Activated naive CD8-positive, alpha-beta T cell treated with anti-CD3 and anti-CD28 coated beads, Interleukin-2, amount 50 U/mL, for 16 hours (primary cell): ENCODE measurements at places on chromosomes 7 and 10.

- DNase-seq = no peak
These were observed 11.1 kb upstream of the TARP start for GRCh38 chr7:38284553-38284952.

GRCh38 chr7:140029072-140029471, 33.7 kb downstream of the PARP12 start:
- no peak for DNase-seq

DNA sequence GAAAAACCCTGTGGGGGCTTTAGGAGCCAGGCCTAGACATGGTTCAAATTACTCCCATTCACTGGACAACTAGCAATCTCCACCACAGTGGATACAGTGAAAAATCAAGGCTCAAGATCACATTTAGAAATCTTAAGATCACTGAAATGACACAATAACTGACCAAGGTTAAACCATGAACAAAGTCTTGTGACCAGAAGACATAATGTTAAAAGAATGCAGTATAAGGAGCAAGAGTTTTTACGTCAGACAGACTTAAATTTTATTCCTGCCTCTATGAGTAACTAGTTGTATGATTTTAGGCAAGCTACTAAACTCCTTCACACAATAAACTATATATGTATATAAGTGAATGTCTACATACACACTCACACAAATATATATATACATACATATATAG, 68.5 kb downstream of the MICU1 start:
- DNase-seq = no peak

DNA sequence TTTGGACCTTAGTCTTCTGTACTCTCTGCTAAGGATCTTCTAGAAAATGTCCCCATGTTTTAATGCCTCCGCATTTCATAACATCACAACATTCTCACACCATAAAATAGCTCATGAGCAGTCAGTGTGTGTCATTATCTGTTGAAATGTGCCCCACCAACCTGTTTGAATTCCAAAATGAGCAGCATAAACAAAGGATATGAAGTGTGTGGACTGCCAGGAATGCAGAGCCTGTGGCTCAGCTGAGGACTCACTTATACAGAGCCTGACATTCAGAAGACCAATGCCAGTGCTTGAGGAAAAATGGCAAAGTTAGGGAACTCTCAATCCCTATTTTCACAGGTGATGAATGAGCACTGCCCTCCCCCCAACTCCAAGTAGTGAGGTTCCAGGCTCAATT, 621.4 kb downstream of the POM121L12 start:
- no peak for DNase-seq

DNA sequence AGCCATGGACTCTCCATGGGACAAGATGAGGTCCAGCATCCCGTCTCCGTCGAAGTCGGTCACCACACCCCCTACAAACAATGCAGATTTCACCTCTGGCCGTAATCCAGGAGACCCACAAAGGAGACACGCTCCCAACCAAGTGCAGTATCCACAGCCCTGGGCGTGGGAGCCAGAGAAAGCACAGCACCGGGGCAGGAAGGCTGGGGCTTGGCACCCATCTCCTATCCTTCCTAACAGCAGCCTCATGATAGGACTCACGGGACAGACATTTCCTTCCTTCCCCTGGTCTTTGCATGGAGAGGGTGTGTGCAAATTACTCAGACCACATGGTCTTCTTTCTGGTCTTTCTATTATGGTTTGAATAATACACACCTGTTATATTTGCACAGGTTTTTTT, 46.3 kb downstream of the GOLGA7B start:
- no peak for DNase-seq

- DNase-seq = no peak
These were observed 427.2 kb upstream of the KLF6 start for GRCh38 chr10:4212111-4212630.

GRCh38 chr10:5040010-5040673, 36.5 kb upstream of the AKR1C2 start:
- DNase-seq = no peak

DNA sequence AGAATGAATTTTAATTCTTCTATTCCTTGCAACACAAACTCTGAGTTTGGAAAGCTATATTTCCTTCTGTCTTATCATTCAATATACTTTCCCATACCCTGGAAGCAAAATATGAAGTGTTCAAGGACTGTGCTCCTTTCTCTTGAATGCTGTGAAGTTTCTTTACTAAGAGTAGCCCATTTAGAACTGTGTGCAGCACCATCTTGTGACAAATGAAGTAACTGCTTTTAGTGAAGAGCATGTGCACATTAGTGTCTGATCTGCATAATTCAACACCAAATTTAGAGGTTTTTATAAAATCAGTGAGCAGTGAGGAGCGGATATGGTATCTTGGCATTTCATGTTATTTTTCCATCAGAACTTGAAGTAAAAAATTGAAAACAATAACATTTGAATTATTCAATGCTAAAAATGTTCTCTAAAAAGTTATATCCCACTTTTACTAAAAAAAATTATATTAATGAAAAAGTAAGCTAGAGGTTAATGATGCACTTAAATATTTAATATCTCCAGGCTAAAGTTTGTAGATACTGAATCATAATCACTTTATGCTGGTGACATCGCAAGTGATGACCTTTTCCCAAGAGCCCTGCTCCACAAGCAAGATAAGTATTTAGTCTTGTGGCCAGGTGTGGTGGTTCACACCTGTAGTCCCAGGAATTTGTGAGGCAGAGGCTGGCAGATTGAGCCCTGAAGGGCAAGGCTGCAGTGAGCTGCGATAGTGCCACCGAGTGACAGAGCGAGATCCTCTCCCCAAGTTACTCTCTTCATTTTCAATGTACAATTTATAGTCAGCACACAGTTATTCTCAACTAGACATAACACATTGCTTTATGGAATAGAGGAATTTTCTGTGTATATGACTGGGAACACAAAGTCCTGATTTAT, 108.8 kb upstream of the PCLO start:
- DNase-seq = no peak

DNA sequence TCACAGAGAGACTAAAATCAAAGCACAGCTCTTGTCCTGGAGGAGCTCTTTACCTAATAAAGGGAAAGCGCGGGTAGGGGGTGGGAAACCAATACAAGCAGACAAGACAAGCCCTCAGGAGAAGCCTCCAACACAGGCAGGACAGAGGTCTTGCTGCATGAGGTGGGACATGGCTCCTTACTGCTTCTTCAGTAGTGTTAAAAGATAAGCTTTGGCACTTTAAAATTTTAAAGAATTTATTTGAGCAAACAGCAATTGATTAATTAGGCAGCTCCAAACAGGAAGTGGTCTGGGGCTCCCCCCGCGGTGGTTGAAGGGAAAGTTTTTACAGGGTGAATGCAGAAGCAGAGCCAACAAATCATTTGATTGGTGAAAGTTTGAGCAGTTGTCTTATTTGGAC, 50.3 kb upstream of the MACC1 start:
- DNase-seq = no peak

DNA sequence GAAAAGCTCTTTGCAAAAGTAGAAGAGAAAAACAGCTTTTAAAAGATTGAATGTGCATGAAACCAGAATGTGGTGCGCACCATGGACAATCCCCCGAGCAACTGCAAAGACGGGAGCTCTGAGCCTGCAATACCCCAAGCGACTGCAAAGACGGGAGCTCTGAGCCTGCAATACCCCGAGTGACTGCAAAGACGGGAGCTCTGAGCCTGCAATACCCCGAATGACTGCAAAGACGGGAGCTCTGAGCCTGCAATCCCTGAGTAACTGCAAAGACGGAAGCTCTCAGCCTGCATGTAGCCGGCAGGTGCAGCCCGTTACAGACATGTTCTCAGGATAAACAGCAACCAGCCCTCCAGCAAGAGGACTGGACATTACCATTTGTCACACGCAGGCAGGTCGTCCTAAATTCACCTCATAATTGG, 6.2 kb downstream of the ZNF775 start:
- DNase-seq = no peak

DNA sequence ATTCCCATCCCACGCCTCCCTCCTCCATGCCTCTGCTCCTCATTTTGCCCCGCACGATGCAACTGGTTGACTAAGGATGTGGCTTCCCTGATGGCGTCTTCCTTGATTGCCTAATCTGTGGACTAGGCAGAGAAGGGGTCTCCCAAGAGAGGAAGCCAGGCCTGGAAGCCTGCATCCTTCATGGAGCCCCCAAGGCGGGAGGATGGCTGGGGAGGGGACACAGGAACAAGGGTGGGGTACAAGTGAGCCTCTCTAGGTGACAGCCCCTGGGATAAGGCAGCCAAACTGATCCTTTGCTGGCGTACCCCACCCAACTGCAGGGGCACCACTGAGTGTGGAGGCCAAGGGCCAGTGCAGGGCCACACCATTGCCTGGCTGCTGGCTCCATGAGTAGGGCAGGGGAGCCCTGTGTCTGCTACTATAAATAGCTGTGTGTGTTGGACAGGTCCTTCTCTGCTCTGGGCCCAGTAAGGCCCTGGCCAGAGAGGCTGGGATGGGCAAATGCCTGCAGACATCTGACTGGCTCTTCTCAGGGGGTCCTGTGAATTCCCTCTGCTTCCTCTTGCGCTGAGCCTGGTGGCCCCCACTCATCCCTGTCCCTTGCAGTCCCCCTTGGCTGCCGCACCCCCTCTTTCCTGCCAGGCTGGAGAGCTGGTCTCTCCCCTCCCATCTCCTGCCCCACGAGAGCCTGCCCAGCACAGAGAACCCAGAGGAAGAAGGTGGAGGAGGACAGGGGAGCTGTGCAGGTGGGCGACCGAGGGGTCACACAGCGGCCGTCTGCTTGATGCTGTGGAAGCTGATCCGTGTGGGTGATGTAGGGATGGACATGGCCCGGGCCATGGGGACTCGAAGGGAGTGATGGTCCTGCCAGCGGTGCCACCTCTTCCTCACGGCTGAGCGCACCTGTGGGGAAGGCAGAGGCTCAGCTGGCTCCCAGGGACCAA, 29.3 kb downstream of the CRHR2 start:
- no peak for DNase-seq

DNA sequence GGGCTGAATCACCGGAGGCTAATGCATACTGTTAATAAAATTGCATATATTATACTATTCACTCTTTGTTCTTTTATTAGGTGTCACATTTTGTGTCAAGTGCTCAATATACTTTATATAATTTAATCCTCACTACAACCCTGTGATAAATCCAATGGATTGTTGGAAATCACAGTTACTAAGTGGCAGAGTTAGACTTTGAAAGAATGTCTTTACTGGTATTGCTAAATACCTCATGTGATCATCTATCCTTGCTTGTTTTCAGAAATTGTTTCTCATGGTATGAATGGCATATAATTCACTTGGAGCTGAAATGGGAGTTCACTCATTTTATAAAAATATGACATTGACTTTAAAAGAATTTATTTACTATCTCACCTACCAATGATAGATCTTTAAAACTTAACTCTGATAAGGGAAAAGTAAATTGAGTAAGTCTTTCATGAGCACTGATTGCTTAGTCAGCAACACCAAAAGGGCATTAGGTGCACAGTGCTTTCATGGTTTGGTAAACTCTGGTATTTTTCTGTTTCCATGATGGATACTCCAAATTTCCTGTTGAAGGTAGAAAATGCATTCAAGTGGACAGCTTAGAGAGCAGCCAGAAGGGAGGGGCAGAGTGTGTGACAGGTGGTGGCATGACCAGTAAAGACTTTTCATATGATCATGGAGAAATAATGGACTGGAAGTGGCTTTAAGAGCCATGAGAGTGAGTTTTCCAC, 22.6 kb downstream of the ENKUR start:
- no peak for DNase-seq

- no peak for DNase-seq
These were observed 6.0 kb downstream of the RBP3 start for GRCh38 chr10:47354165-47354564.

DNA sequence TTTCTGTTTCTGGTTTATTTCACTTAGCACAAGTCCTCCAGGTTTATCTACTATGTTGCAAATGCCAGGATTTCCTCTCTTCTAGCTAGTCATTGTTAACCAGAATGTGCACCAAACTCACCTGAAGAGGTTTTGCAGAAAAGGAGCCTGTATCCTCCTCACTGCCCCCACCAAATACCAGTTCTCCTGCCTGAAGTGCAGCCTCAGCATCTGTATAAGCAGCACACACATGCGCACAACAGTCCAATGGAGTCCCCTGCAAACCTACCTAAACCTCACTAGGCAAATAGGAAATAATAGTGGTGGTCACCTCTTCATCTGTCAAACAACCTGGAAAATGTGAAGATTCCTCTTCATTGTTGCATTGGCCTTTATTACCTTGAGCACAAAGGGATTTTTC, 237.8 kb downstream of the PAXIP1 start:
- no peak for DNase-seq
